ENCODE measurements at places on chromosomes 4 and X.
A peak's percentile ranks its signal among the peaks of the same experiment; 100 is the strongest.

GRCh38 chr4:6393544-6394475 lies 78.6 kb downstream of the PPP2R2C start:
- DNase-seq = no peak

- DNase-seq = peak; percentile 42
These were observed 9.9 kb upstream of the GK start for GRCh38 chrX:30643313-30643821.

DNA sequence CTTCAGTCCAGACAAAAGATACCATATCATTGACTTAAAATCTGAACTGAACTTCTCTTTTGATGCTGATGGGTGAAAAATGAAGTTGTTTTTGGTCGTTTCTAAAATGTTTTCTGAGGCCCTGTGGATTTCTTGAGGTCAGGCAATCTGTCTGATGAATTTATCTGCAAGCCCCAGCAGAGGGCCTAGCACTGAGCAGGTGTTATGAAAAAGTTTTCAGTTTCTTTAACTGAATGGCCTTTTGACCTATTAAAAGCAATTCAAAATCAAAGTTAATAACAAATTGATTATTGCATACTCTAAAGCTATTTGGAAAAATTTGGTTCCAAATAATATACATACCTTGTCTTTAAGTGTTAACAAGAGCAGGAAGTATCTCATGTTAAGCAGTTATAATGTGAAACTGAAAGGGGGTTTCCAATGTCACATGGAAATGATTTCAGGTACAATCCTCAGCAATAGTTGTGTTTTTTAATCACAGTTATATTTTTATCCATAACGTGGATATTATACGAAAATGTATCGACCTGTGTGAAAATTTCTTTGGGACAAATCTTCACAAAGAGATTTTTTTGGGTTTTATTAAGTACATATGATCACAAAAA lies 285.0 kb downstream of the SPANXN1 start:
- no peak for DNase-seq

DNA sequence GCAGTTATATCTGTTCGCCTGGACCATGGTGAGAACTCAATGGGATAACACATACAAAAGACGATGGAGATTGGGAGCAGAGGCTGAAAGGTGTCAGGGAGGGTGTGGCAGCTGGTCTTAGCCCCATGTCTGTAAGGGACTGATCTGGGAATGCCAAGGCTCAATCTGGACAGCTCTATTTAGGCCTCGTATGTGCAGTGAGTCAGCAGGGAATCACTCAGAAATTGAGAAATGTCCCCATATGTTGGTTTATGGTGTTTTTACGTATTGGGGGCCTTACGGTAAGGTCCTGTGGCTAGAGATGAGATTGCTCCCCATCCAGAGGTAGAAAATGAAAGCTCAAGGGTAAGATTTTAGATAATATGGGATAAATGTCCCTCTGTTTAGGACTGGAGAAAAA lies 71.4 kb upstream of the TTC29 start:
- DNase-seq = no peak

GRCh38 chrX:154484255-154485149 lies 1.9 kb downstream of the UBL4A start:
- DNase-seq = peak; percentile 23

DNA sequence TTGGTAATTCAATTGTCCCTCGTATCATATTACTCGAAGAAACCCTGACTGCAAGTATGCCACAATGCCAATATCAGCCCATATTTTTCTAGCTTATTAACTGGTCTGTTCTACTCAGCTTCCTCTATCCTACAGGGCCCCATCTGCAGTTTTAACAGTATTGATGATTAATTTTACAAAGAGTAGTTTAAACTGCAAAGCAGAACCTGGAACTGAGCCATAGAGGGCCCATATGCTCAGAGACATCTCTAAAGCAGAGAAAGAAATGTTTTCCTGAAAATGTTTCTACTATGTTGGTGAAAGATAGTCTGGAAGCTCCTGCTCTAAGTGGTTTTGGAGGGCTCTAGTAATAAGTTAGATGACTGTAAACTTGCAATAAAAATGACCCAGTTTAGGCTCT lies 259.4 kb upstream of the CENPE start:
- DNase-seq = no peak

DNA sequence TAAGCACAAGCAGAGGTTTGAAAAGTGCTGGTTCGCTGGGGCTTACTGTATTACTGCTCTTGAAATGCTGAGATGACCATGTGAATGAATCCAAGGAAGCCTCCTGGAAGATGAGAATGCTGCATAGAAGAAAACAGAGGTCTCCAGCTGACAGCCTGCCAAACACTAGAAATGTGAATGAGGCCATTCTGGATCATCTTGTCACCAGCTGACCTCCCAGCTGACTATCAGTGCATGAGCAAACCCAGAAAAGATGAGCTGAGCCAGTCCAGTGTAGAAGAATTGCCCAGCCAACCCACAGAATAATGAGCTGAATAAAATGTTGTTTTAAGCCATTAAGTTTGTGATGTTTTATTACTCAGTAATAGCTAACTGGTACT lies 49.1 kb upstream of the DYNLT3 start:
- no peak for DNase-seq

DNA sequence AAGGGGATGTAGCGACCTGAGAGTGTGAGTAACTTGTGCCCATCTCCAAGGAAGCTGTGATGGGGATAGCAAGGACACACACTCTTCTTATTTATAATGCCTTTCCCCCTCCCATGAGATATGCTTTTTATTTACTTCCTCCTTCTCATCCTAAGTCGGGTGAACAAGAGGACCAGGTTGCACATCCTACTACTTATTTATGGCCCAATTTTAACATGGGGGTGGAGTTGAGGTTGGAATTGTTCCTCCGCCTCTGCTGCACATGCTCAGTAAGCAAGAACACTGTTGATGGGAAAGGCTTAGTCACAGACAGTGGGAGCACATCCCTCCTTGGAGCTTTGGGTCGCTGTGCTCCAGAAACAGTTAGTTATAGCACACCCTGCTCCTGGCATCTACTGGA lies 15.2 kb upstream of the TLR8 start:
- DNase-seq = no peak

DNA sequence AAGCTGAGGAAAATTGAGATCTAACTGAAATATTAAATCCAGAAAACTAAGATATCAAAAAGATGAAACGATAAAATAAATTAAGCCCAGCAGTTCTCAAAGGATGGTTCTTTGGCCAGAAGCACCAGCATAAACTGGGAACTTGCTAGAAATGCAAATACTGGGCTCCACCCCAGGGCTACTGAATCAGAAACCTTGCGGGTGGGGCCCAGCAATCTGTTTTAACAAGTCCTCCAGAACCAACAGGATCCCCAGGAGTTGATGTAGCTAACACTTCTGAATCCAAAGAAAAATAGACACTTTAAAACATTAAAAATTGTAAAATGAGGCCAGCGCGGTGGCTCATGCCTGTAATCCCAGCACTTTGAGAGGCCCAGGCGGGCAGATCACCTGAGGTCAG lies 14.1 kb upstream of the TMEM154 start:
- no peak for DNase-seq

- DNase-seq = peak; percentile 21
These were observed 87.5 kb upstream of the RBPJ start for GRCh38 chr4:26233350-26233749.

DNA sequence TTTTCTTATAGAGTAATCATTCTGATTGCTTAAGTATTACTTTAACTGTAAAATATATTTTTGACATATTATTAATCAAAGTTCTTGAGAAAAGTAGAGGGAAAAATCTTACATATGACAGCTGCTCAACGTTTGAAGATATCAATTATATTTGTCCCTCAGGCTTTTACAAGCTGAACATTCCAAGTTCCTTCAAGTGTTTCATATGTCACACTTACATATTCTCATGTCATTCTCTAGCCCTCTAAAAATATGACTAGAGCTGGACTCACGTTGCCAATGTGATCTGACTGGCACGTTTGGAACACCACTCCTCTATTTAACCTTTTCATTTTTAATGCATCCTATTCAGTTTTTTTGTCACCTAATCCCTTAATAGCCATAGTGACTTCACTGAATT lies 492.9 kb downstream of the PCDH18 start:
- no peak for DNase-seq

DNA sequence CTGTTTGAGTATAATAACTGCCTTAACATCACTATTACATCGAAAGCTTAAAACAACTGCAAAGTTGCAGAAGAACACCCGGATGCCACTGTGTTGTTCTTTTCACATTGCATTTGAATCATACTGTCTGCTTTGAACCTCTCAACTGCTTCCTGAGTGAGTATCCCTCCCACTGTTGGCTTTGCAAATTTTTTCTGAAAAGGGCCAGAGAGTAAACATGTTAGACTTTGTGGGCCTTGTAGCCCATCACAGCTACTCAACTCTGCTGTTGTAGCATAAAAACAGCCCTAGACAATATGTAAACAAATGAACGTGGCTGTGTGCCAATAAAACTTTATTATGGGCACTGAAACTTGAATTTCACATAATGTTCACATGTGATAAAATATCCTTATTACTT lies 76.1 kb downstream of the NSG1 start:
- DNase-seq = no peak

DNA sequence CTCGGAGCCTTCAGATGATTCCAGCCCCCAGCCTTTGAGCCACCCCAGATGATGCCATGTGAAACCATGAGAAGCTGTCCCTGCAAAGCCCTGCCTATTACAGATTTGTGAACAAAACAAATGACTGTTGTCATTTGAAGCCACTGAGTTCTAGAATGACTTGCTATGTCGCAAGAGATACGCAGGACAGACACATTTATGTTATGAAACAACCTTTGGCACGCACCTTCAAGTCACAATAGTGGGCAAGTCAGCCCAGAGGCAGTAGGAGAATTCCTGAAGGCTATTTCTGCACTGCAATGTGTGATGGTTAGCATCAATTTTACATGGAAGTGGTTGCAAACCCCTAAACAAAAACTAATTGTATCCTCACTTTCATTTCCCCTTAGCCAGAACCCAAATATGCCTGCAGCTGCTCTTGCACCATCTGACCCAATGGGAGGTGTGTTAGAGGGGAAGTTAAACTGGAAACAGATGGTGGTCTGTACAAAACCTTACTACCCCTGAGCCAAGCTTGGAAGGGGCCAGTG lies 174.4 kb upstream of the ATP6AP2 start:
- DNase-seq = peak; percentile 28

GRCh38 chrX:44843318-44843702 lies 511 bp upstream of the DUSP21 start:
- no peak for DNase-seq

DNA sequence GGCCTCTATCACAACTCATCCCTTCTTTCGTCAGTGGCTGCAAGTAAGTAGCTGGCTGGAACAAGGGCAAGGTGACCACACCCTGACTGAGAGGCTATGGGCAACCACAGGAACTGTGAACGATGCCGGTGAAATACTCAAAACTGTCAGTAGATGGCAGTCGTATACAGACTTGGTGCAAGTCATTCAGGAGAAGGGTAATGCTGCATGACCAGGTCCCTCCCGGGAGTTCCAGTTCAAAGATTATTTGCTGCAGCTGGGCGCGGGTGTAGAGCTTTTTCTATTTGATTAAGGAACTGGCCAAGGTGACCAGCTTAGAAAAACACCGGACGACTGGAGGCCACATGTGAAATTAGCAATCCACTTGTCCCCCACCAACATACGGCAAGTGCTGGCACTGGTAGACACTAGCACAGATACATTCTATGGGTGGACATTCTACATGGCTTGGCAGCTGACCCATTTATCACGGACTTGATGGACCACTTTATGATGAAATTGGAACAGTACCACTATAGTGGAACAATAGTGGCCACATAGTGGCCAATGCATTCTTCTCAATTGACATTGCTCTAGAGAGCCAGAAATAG lies 726.6 kb downstream of the TRAM1L1 start:
- DNase-seq = peak; percentile 68

- no peak for DNase-seq
These were observed 99.6 kb upstream of the SORBS2 start for GRCh38 chr4:185911556-185912064.

- DNase-seq = no peak
These were observed 324.1 kb downstream of the TLL1 start for GRCh38 chr4:166197166-166197565.
